ENCODE measurements at places on chromosomes 5 and 9.

- DNase-seq: no peak
These were observed 48.4 kb downstream of the PPARGC1B start for GRCh38 chr5:149778303-149779123.

DNA sequence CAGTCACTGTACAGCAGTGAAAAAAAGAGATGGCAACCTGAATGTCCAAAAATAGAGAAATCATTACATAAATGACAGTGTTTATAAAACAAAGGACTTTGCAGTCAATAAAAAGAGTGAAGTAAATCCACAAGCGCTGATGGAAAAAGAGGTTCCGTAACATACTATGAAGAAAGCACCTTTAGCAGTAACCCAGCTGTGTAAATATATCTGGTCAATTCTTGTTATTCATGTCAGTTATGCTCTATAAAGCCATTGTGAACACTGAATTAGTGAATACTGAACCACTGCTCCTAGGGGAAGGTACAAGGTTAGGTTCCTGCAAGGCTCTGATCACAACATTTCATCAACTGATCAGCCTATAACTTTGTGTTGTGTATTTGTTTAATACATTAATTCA is 39.5 kb downstream of the CCNJL start:
- no peak for DNase-seq

- no peak for DNase-seq
These were observed 5.8 kb upstream of the ENTPD8 start for GRCh38 chr9:137446851-137447471.

DNA sequence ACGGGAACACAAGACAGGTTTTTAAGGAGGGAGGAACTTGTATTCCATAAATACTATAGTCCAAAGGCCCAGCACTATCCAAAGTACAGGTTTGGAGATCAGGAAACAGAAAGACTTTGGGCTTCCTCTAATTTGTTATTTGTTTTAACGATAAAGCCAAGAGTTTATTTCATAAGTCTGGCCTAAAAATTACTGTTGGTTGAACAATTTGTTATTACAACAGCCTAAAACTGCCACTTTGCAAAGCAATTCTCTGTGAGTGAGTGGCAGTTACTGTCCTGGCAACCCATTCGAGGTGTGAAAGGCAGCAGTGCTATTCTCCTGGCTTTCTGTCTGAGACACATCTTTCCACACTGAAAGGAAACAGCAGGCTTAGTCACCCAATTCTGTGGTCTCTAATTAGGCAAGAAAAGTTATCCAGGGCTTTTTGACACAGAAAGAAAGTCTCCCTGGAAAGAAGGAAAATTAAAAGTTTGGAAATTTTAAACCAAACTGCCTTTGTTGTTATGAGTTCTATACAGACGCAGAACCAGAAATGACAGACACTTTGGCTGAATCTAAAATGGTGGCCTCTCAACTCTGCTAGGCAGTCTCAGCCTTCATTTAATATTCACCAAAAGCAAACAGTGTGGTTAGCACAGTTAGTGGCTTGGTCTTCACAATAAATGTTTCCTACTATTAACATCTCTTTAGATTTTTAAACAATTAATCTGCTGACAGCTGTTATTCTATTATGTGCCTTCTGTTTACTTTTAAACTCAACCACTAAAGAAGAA is 33.9 kb downstream of the PSMB7 start:
- no peak for DNase-seq

DNA sequence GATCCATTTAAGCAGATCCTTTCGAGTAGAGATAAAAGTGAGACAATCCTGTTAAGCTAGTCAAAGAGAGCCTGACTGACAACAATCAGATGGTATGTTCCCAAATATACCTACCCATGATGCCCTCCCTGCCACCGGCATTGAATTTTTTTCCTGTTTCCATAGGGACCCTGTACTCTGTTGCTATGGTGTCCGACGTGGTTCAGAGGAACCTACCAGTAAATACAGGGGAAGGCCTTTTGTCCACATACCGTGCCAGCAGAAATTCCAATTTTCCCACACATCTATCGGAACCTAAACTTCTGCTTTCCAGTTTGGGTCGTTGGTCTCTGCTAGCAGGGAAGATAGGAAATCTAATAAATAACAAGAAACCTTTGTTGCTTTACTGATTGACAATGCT is 64.7 kb downstream of the MEGF10 start:
- DNase-seq: no peak

- DNase-seq: no peak
These were observed 195.7 kb upstream of the TUT7 start for GRCh38 chr9:86549920-86550319.

GRCh38 chr9:134314039-134314949 is 12.0 kb upstream of the RXRA start:
- no peak for DNase-seq

GRCh38 chr5:109956884-109957283 is 267.2 kb downstream of the MAN2A1 start:
- DNase-seq: no peak

DNA sequence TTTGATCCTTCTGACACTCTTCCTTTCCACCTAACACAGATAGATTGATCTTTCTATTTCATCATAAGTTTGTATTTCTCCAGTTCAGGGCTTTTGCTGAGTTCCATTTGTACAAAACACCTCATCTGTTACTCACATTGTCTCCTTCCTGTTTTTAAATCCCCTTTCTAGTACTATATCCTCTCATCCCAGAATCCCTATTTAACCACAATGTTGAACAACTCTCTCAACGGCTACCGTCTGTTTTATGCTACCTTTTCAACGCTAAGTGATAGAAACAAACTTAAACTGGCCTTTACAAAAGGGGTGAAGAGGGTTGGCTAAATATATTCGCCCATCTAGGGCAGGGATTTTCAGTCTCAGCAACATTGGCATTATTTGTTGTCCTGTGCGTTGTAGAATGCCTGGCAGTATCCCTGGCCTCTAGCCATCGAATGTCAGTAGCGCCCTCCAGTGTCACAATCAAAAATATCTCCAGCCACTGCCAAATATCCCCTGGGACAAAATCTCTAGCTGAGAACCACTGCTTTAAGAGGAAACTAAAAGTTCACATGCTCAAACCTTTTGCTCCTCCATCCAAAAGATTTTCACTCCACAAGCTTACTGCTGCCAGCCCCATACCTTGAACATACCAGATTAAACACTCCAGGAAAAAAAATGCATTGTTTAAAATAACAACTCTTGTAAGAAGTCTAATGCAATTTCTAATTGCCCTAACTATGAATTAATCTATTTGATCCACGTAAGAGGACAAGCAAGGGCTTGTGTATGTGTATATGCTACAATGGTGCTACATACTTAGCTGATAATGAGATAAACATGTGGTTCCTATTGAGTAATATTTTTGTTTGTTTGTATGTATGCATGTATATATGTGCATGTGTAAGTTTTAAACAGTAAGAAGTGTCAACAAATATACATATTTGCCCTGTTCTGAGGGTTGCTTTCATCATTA is 344.0 kb downstream of the PTPRD start:
- DNase-seq: no peak

GRCh38 chr9:91214867-91215266 is 146.9 kb downstream of the AUH start:
- DNase-seq: no peak

- no peak for DNase-seq
These were observed 45.3 kb upstream of the CCDC112 start for GRCh38 chr5:115341745-115342144.

DNA sequence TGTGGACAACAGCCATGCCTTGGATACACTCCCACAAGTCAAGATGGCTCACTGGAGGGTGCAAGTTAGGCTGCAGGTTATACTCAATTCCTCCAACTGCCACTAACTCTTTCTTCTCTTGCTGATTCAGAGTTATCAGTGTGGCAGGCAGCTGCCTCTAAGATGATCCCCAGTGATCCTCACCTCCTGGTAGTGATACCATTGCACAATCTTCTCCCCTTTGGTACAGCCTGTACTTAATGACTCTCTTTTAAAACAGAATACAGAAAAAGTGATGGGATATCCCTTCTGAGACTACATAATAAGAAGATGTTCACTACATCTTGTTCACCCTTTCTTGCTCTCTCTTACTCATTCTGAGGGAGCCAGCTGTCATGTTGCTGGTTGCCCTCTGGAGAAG is 323.1 kb downstream of the RAB3C start:
- DNase-seq: no peak

- no peak for DNase-seq
These were observed 129.7 kb downstream of the ARL15 start for GRCh38 chr5:54180630-54181031.

DNA sequence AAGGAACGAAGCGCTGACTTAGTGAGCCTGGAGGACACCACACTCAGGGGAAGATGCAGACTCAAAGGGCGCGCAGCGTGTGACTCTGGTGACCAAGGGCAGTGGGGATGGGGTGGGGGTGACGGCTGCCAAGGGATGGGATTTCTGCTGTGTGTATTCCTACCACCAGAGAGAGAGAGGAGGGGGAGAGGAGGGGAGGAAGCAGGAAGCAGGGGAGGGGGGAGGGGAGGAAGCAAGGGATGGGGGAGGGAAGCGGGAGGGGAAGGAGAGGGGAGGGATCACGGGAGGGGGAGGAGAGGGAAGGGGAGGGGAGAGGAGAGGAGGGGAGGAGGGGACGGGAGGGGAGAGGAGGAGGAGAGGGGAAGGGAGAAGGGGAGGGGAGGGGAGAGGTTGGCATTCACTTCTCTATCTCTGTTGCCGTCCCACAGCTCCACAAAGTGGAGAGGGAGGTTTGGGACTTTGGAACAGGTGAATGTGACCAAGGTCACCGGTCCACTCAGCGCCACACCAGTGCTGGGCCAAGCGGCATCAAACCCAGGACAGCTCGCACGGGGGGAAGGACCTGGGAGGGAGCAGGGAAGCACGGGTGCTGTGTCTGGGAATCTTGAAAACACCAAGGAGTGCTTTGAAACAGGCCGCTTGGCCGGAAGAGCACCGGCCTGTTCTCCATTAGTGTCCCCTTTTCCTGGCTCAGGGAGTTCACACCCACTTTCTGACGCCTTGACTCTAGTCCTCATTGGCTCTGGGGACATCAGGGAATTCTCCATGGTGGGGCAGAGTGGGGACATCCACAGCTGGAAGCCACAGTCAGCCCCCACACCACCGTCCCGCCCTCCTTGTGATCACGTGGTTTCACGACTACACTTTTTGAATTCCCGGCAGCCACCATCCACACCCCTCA is 77.4 kb downstream of the VAV2 start:
- DNase-seq: no peak

DNA sequence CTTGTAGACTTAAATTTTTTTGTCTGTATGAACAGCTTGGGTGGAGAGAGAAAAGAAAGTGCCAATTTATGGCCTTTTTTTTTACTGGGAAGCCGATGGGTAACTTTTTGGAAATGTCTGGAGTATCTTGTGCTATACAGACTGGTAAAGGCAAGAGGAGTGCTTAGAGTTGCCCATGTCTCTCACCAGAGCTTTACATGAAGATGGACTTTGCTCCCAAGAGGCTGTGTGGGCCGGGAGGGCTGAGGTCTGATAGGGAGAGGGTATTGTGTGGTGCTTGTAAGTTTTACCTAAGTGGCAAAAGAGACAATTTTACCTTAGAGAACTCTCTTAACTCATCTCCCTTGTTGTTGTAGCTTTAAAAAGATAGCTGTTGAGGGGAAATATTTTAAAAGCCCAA is 203.2 kb downstream of the SEMA6A start:
- no peak for DNase-seq

- no peak for DNase-seq
These were observed 92.2 kb upstream of the SARDH start for GRCh38 chr9:133830310-133830709.

DNA sequence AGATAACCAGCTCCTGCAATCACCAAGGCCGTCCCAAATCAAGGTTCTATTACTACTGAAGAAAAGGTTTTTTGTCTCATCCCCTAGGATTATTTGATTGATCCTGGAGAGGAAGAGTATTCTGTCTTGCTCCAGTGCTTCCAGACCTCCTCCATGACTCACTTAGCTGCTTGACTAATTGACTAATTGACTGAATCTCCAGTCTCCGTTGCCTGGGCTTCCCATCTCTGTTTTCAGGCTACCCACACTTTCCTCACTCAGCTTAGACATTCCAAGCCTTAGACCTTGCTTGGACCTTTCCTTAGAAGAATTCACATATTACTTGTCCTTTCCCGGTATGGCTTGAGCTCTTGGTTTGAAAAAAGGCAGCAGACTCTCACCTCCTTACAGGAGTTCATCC is 60.6 kb downstream of the FRMD3 start:
- DNase-seq: no peak

Measured in activated CD4-positive, CD25-positive, alpha-beta regulatory T cell treated with anti-CD3 and anti-CD28 coated beads, Interleukin-2, amount 50 U/mL, for 72 hours (primary cell).